ENCODE measurements at places on chromosomes 1 and 21.

DNA sequence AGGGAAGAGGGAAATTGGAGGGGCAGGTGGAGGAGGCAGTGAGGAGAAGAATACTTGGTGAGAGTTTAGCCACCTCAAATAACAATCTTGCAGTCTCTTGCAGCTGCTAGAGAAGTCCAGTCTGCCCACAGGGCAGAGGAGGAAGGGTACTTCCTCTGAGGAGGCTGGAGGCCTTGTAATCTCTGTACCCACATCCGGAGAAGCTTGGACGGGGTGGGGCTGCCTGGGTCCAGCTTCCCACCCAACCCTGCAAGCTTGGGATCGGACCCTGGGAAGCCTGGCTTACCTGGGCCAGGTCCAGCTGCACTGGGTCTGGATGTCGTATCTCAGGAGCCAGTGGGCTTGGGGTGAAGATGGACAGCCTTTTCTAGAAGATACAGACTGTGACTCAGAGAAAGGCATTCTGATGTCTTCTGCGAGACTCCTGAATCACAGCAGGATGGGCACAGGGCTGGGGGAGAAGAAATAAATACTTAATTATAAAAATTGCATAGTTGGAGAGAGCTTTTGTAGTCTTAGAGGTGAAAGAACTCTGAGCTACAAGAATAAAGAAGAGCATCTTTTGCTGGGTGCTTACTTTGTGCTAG is 111.8 kb upstream of the JUN start:
- DNase-seq, result no peak

DNA sequence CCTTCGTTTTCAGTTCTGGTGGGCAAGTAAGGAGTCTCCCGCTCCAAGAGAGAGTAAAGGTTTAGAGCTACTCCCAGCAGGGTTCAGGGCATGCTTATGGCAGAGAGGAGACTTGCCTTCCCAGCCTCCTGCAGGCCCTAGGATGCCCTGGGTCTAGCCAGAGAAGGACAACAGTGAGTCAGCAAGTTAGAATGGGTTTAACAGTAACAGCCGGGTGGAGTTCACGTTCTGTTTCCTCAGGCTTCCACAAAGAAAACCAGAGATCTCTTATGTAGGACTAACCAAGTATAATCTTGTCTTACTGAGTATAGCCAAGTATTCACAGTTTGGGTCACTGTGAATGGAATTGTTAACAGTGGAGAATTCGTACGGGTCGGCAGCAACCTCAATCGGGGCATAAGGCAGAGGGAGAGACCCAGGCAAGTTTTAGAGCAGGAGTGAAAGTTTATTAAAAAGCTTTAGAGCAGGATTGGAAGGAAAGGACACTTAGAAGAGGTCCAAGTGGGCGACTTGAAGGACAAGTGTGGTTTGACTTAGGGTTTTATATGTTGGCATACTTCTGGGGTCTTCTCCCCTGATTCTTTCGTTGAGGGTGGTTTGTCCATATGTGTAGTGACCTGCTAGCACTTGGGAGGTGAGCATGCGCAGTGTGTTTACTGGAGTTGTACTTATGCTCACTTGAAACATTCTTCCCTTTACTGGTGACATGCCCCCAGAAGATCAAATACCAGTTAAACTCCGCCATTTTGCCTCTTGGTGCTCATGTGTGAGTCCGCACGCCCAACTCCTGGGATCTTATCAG is 4.5 kb downstream of the OVAAL start:
- DNase-seq, result no peak

- DNase-seq, result no peak
These were observed at the start of gene LEFTY2 for GRCh38 chr1:225941187-225941941. Gene LEFTY2, minus strand, starts transcription at chr1:225941220. Its CDS starts 80 bp downstream, at chr1:225941140.

DNA sequence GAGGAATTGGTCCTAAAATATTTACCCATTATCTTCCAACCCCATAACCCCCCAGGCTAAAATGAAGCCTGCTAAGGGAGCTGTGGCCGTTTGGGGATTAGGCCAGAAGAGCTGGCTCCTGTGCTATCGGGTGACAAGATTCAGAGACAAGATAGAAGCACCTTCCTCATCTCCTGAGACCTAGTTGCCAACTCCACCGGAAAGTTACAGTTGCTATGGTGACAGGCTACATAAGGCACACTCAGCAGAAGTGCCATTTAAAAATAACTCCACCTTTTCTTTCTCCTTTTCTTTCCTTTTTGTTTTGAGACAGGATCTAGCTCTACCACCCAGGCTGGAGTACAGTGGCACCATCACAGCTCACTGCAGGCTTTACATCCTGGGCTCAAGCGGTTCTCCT is 43.6 kb upstream of the ROR1 start:
- no peak for DNase-seq

- DNase-seq, result no peak
These were observed 18.2 kb upstream of the LAMTOR5 start for GRCh38 chr1:110425612-110426152.

DNA sequence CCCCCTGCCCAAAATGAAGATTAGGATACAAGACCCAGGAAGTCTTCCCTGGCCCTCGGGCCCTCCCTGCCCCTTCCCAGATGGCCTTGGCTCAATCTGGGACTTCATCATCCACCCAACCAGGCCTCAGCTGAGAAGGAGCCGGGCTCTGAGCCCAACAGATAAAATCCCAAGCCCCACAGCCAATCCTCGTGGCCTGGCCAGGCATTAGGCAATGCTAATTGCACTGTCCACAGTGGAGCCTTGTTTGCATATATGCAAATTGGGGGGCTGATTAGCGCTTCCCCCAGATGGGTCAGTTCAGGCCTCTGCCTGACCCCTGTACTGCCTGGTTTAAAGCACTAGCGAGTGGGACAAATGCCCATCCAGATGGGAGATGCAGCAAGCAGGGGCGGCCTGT is 34.9 kb downstream of the IGSF21 start:
- DNase-seq, result no peak

GRCh38 chr1:1304331-1305299 is 3.1 kb downstream of the ACAP3 start:
- no peak for DNase-seq

- no peak for DNase-seq
These were observed 29.8 kb upstream of the COL16A1 start for GRCh38 chr1:31733389-31734219.

- no peak for DNase-seq
These were observed 27.7 kb downstream of the ERO1B start for GRCh38 chr1:236253918-236254637.

- no peak for DNase-seq
These were observed 1.7 kb upstream of the SIM2 start for GRCh38 chr21:36697060-36697850.

- no peak for DNase-seq
These were observed 22.0 kb downstream of the HHIPL2 start for GRCh38 chr1:222525951-222526350.

DNA sequence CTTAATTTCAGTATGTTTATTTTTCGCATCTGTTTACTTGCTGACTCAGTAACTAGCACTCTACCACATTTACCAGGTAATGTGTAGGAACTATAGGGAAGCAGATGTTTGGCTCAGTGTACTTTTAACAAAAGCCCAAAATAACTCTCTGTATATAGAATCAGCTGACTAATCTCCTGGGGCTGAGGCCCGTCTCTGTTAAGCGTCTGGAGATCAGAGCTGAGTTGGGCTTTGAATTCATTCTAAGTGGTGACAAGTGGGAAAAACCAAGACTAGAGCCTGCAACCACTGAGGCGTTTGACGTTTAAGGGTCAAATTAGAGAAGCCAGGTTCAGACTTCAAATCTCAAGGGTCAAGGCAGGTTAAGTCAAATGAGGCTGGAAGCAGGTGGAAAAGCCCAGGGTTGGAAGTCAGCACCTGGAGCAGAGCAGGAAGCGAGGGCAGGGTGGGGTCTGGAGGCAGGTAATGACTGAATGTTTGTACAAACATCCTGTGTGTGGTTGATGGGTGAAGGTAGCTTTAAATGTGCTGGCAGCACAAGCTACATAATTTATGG is 56.8 kb upstream of the LYST start:
- no peak for DNase-seq

DNA sequence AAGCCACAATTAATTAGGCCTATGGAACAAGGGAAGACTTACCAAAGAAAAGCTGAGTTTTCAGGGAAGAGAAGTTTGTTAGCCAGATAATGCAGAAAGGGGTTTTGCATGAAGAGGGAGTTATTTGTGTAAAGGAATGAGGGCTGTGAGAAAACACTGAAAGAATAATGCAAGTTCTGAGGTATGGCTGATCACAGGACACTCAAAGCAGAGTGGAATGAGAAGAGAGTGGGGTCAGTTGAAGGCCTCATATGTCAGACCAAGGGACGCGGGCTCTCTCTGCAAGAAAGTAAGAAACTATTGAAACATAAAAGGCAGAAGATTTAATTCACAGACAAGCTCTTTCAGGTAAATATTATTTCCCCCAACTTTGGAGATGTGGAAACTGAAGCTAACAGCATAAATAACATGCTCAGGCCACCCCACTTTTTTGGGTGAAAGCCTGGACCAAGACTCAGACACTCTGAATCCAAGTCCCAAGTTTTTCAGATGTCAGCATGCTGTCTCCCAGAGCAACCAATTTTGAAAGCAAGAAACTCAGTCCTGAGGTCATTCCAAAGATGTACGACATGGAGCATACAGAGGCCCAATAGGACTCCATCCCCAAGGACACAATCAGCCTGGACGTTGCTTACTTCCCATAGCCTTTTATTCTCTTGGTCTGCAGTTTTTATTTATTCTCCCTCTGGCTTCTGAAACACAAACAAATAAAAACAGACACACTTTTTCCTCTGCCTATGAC is 47.3 kb upstream of the FGGY start:
- no peak for DNase-seq

GRCh38 chr1:116855191-116855619 is 54.5 kb upstream of the PTGFRN start:
- no peak for DNase-seq

DNA sequence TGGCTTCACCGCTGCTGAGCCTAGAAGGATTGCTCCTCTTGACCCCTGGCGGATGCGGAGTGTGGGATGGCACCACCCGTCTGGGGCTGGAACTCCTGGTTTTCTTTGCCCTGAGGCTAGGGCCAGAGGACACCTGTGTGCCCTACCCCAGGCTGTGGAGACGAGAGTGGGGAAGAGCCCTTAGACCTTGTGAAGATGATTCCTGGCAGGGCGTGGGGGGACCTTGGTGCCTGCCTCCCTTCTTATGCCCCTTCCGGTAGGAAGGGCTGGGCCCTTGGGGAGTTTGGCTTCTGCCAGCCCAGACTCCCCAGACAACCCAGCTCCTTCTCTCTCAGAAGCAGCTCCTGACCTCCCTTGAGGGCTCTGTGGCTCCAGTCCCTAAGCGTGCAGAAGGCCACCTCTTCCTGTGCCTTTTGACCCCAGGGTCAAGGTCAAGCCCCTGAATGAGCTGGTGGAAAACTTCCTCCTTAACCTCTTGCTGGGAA is 891 bp downstream of the RPS6KA1 start:
- DNase-seq, result no peak

GRCh38 chr1:230103306-230104173 is 36.5 kb downstream of the GALNT2 start:
- no peak for DNase-seq

GRCh38 chr1:35539073-35539823 is 18.0 kb downstream of the KIAA0319L start:
- DNase-seq, result no peak

- no peak for DNase-seq
These were observed 38.1 kb downstream of the DISP3 start for GRCh38 chr1:11516961-11517635.

- DNase-seq, result no peak
These were observed 760 bp upstream of the NPHP4 start for GRCh38 chr1:5992814-5993555.

DNA sequence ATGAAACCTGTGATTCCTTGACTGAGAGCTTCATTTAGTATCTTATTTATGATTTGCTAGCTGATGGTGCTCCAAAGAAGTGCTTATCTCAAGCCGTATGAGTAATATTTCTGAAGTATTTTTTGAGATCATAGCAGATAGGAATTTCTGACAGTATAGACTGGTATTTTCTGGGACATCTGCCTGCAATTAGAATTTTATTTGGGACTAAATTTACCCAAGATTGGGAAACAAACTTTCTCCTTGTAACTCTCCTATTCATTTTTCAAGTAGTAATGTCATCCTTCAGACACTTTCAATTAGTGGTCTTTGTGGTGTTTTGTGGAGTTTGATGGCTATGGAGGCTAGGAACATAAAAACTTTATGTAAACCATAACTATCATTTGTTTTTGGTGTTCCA is 597.2 kb upstream of the ZP4 start:
- DNase-seq, result no peak

- no peak for DNase-seq
These were observed 26.9 kb upstream of the SH3D21 start for GRCh38 chr1:36279110-36279788.

GRCh38 chr1:72064196-72065075 is 217.9 kb downstream of the NEGR1 start:
- DNase-seq, result no peak

- no peak for DNase-seq
These were observed 1753.4 kb downstream of the MRPL39 start for GRCh38 chr21:23853796-23854379.

- DNase-seq, result no peak
These were observed 86.8 kb downstream of the LRRC8C start for GRCh38 chr1:89719502-89720306.

GRCh38 chr1:11535761-11536572 is 57.0 kb downstream of the DISP3 start:
- no peak for DNase-seq

DNA sequence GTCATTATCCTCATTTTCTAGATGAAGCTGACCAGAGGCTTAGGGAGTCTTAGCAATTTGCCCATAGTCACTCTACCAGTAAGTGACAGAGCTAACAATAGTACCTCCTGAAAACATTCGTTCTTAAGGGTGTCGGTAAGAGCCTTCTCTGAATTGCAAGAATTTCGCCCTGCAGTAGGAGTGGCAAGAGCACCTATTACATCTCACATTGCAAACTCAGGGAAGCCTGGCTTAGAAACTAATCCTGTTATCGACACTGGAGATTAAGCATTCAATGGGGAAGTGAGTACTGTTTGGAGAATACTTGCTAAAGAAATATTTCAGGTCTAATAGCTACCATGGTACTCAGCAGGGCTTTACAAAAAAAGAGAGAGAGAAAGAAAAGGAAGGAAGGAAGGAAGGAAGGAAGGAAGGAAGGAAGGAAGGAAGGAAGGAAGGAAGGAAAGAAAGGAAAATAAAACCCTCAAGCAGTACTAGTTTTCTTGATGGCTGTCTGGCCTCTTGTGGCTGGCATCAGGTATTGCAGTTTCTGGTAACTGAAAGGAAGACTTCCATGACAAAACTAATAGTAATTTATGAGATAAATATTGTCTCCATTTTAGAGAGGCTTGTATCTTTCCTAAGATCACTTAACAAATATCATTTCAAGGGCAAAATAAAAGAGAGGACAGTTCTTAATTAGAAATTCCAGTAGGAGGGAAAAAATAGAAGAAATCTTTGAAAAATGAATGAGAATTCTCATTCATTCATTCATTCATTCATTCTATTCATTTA is 10.4 kb downstream of the C1orf226 start:
- DNase-seq, result no peak

Data from stimulated activated CD8-positive, alpha-beta memory T cell treated with anti-CD3 and anti-CD28 coated beads, Interleukin-4, amount 100 ng/mL, for 1 hour (primary cell).